ENCODE measurements at places on chromosomes 4 and X. TPM values are rescaled to one million over a fixed set of nuclear protein-coding genes. Genes with fewer than 3 reads are reported as not detected.

Gene TDO2
- 3.1 TPM for polyA plus RNA-seq

Gene ASB12
- polyA plus RNA-seq, result 0.53 TPM

Gene BMP3
- 18.7 TPM for polyA plus RNA-seq

Gene GPR82
- polyA plus RNA-seq, result 0.25 TPM

Gene SPANXB1
- polyA plus RNA-seq, result not detected

Gene PNMA6A
- polyA plus RNA-seq, result 10.0 TPM
